Omental fat pad (tissue), 4 donors: ENCODE measurements at places on chromosomes 12 and 14.

DNA sequence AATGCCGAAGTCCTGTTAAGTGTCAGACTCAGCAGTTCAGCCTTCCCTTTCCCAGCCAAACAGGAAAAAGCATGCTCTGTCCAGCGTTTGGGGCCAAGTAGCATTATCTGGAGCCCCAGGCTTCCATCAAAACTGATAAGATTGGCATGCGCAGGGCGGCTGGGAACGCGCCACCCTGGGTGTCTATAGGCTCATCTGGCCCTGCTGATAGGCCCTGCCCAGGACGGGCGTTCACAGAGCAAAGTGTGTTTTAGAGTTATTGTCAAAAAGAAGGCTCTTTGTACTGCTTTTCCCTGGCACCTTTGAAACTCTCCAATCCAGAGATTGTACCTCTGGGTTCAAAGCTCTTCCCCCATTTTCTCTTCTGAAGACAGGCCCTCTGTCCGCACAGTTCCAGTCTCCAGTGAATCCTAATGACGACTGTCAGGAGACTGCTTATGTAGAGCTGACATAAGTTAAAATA, at the start of gene ART4:
Gene ART4, minus strand, starts transcription at position 102 of the 463 bp plus-strand sequence. CDS start 413 bp downstream, outside the sequence.
- DNase-seq: no peak

GRCh38 chr14:29092121-29092520, 325.5 kb downstream of the FOXG1 start:
- DNase-seq: no peak

DNA sequence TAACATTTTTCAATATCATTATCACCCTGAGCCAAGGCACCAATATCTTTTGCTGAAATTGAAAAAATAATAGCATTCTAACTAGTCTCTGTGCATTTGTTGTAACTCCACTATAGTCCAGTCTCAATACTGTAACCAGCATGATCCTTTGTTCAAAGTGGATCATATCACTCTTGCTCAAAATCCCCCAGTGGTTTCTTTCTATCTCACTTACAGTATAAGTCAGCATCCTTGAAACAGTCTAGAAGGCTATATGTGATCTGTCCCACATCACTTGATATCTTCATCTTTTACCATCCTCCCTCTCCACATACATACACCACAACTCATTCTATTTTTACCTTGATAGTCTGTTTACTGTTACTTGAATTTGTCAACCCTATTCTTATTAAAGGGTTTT, 435.7 kb downstream of the CCER1 start:
- no peak for DNase-seq

DNA sequence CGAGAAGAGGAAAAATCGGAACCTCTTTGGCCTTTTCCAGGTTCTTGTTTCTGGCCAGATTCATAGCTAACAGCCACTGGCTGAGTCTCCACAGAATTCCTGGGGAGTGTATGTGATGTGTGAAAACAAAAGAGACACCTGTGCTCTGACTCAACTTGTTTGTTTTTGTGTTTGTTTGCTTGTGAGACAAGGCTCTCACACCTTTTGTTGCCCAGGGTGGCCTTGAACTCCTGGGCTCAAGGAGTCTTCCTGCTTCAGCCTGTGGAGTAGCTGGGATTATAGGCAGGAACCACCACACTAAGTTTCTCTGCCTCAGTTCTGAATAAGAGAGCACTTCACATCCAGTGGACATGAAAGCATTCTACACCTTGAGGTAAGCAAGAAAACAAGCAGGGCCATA, 22.7 kb downstream of the MFAP5 start:
- DNase-seq: no peak

- no peak for DNase-seq
Observed at GRCh38 chr12:27844366-27845090, 64.5 kb upstream of the MANSC4 start.

DNA sequence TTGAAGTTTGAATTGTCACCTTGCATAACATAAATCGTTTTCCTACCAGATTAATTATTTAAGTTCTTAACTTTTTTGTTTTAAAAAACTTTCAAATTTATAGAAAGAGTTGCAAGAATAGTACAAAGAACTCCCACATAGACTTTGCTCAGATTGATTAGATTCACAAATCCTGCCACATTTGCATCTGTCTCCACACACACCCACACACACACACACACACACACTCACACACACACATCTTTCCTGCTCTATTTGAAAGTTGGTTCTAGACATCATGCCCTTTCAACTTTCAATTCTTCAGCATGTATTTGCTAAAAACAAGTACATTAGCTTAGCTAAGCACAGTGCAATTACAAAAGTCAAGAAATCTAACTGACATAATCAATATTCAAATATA, 184.0 kb downstream of the ITPR2 start:
- no peak for DNase-seq

- DNase-seq: no peak
Observed at GRCh38 chr12:111152561-111152960, 216.3 kb downstream of the PHETA1 start.

DNA sequence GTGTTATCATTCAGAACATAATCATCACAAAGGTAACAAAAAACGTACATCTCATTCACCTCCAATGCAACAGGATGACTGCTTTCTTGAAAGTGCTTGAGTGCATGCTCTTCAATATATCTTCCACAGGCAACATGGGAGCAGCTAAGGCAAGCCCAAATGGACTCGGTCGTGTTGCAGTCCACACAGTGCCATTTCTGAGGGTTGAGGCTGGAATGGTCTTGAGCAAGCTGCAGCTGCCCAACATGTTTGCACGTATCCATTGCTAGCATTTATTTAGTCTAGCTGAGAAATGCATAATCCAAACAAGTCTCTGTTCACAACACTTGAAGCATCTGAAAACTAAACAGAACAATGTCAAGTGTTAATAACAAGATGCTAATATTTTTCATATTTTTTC, 17.3 kb downstream of the USP44 start:
- DNase-seq: no peak

GRCh38 chr12:1519642-1520041, 74.7 kb downstream of the FBXL14 start:
- no peak for DNase-seq

- DNase-seq: no peak
Observed at GRCh38 chr14:42428996-42429395, 822.3 kb downstream of the LRFN5 start.

DNA sequence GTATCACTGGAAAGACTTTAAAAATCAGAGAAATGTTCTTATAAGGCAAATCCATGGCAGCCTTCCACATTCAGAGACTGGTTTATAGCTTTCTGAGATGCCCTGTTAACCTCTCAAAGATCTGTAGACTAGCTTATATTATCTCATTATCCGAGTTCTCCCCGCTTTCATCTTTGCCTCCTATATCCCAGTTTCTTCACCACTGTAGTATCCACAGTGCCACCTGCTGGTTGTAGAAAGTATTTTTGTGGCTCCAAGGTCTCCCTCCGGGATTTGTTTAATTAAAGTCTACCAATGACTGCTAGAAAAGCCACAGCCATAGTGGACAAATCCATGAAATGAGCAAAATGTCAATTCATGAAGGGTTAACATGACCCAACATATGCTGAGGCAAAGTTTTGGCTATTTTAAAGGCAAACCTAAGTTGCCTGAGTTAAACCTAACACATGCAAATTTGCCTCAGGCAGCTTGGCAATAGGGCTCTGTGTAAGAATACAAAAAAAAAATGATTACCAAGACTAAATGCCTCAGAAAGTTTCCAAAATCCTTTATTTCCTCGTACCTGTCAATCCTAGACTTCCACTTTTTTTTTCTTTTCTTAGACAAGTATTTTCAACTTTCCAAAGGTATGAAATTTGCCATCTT, 218.8 kb upstream of the BMP4 start:
- DNase-seq: peak; percentile 59

GRCh38 chr12:65518771-65519170, 240.3 kb downstream of the MSRB3 start:
- DNase-seq: no peak

- no peak for DNase-seq
Observed at GRCh38 chr14:90641615-90642243, 174.5 kb downstream of the TTC7B start.

DNA sequence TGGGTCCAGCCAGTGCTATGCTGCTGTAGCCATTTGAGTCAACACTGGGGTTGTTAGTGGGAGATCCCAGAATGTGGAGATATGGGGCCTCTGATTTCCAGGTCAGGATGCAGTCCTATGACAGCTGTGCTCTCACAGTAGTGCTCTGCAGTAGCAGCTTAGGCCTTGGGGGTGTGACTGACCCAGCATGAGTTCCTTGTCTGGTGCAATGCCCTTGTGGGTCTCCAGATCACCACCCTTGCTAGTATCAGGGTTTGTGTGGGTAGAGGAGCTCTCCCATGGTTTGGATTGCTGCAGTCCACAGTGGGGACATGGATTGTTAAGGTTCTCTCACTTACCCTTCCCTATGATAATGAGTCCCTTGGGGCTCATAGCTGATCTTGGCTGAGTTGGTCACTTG, 113.7 kb downstream of the RAD51B start:
- DNase-seq: no peak
